ENCODE measurements at places on chromosomes 7 and 10.

DNA sequence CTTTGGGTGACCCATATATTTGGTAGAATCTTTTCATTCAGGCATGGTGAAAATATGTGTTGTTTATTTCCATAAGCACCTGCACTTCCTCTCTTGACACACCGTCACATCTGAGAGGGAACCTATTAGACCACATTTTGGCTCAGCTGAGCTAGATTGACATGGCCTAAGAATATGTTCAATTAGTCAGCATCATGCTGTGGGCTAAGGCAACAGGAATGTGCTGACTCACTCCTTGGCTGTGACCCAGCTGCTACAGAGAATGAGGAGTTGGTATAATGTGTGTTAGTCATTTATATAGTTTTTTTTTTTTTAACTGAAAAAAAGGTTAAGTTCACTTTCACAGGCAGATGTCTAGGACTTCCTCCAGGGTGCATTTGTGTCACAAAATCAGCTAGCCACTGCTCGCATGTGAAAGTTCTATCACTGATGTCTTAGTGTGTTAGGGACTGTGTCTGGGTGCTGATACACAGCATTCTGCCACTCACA is 180.6 kb downstream of the SEMA3E start:
- peak; percentile 95 for DNase-seq

DNA sequence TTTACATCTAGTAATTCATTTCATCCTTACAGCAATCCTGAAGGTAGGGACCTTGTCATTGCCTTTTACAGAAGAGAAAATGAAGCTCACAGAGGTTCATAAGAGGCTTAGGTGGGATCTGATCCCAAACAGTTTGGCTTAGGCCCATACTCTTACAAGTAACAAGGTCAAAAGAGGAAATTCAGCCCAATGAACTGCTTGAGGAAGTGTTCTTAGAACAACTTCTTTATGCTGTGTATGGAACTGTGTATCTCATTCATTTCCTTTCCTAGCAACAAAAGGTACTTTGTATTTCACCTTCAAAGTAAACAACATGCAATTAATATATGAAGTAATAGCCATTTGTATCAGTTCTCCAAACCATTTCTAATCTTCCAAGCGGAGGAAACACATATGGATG is 79.3 kb downstream of the AVL9 start:
- no peak for DNase-seq

GRCh38 chr10:70967591-70968587 is 79.5 kb upstream of the PCBD1 start:
- peak; percentile 22 for DNase-seq

GRCh38 chr10:110837418-110838171 is 34.1 kb upstream of the PDCD4 start:
- no peak for DNase-seq

GRCh38 chr7:78516450-78516849 is 717.9 kb downstream of the PHTF2 start:
- no peak for DNase-seq

GRCh38 chr10:108250936-108251620 is 1086.6 kb upstream of the SORCS1 start:
- peak; percentile 76 for DNase-seq

DNA sequence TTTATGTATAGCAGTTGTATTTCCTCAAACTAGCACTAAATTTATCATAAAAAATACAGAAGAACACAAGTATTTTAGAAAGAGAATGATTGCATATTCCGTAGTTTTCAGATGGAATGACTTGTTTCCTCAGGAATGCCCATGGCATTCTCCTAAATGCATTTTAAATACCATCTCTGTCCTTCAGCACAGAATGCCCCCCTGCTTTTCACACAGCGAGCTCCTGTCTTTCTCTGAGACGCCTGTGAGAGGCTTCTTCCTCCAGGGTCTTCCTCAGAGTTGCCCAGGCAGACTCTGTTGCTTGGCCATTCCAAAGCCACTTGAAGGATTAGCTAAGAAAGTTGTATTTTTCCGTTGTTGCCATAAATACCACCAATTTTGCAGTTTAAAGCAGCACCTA is 10.1 kb downstream of the LANCL2 start:
- no peak for DNase-seq

- no peak for DNase-seq
Measured at GRCh38 chr7:35755711-35756110, 45.1 kb upstream of the SEPTIN7 start.

DNA sequence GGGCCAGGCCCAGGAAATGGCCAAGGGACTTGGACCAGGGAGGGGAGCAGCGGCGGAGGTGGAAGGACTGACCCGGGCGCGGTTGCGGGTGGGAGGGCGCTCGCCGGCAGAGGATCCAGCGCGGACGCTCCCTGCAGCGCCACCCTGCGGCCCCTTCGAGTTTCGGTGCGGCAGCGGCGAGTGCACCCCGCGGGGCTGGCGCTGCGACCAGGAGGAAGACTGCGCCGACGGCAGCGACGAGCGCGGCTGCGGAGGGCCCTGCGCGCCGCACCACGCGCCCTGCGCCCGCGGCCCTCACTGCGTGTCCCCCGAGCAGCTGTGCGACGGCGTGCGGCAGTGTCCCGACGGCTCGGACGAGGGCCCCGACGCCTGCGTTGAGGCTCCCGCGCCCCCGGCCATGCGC is 16.8 kb upstream of the ZNF467 start:
- DNase-seq = peak; percentile 77

DNA sequence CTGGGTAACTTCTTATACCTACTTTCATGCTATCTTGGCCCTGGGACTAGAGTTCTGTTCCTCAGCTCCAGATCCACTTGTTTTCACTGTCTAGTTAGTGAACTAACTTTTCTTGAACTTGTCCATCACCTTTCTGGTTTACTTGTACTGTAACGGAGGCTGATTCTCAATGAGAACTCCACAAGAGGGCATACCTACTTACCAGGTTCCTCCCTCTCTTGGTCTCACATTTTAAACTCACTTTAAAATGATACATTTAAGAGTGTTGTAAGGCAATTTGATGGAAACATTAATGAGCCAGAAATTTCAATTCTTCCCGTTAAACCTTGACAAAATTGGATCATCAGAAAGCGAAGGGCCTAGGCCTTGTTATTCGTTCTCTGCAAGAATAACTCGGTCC is 111.6 kb downstream of the MAGI2 start:
- no peak for DNase-seq

DNA sequence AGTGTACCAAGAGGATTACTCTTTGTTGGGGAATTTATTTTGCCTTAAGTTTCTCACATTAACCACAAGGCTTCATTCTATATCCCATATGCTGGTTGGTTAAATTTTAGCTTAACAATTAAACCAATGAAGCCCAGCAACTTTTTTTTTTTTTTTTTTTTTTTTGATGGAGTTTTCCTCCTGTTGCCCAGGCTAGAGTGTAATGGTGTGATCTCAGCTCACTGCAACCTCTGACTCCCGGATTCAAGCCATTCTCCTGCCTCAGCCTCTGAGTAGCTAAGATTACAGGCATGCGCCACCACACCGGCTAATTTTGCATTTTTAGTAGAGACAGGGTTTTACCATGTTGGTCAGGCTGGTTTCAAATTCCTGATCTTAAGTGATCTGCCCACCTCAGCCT is 75.0 kb upstream of the MKX start:
- no peak for DNase-seq

- DNase-seq = no peak
Measured at GRCh38 chr10:17643339-17643754, 604 bp upstream of the STAM start.

GRCh38 chr10:110349831-110350230 is 45.1 kb upstream of the SMNDC1 start:
- DNase-seq = no peak

DNA sequence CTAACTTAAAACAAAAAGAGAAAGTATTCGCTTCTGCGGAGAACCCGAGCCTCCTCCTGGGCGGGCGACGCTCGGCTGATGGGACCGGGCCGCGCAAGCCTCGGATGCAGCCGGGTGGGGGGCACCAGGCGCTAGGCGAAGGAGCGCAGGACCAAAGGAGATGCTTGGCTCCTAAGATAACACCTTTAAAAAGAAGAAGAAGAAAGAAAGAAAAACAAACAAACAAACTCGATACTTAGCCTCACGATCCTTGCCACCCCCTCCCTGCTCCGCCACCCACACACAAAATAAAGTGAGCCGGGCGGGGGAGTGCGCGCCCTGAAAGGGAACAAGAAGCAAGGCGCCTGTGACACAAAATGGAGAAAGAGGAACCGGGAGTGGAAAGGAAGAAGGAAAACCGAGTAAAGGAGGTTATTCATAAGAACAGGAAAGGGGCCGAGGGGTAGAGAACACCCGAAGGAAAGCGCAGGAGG is 34.0 kb upstream of the EBLN1 start:
- DNase-seq = peak; percentile 90

- no peak for DNase-seq
Measured at GRCh38 chr10:32023264-32023663, 33.0 kb downstream of the KIF5B start.

DNA sequence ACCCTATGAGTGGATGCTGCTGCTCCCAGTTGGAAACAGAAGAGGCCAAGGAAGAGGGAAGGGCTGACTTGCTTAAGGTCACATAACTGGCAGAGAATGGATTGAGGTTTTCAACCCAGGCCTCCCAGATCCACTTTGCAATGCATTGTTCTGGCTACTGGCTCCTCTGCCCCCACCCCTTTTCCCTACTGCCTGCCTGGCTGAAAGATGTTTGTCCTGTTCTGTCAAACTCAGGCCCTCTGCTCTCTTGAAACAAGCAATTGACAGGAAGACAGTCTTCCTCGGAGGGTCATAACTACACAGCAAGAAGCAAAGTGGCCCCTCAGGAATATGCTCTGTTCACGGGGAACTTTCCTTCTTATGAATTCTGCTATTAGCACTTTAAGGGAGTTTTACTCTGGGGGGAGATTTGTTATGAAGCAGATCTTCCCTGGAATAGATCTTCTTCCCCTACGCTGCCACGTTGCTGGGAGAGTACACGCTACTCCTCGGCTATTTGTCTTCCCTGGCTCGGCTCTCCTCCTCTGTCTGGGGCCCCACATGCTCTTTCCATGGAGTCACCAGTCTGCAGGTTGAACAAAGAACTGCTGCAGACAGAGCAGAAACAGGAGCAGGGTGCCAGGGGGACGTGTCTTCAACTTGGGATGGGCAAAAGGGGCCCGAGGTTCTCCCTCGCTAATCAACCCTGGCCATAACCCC is 436.1 kb downstream of the TYW1 start:
- no peak for DNase-seq

GRCh38 chr7:155944901-155945300 is 132.6 kb upstream of the SHH start:
- no peak for DNase-seq

DNA sequence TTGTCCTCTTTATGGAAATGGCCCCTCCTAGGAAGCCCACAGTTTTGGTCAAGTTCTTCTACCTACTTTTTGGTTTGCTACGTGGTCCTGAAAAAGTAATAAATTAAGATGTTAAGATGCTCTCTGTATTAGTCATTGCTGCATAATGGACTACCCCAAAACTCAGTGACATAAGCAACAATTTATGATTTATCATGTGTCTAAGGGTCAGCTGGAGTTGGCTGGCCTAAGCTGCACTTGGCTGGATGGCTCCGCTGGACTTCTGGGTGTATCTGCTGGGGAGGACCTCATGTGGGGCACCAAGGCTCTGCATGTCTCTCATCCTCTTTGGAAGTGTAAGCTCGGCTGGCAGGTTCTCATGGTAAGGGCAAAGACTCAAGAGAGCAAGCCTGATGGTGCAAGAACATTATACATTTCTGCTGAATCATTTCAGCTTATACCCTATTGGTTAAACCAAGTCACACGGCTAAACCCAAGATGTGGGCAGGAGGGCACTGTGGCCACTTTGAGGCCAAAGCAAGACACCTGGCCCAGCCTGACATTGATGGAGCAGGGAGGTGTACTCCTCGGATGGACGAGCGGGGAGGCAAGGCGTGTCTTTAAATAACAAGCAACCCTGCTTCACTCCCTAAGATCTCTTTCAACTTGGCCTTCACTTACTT is 47.7 kb downstream of the TBXAS1 start:
- DNase-seq = no peak

- peak; percentile 12 for DNase-seq
Measured at GRCh38 chr10:103666087-103666761, 172.7 kb downstream of the NEURL1 start.

- DNase-seq = no peak
Measured at GRCh38 chr10:70328967-70329366, 45.2 kb upstream of the NPFFR1 start.

- DNase-seq = no peak
Measured at GRCh38 chr7:1968397-1969111, 264.2 kb downstream of the MAD1L1 start.

GRCh38 chr7:56199639-56200038 is 83.4 kb upstream of the NUPR2 start:
- no peak for DNase-seq

DNA sequence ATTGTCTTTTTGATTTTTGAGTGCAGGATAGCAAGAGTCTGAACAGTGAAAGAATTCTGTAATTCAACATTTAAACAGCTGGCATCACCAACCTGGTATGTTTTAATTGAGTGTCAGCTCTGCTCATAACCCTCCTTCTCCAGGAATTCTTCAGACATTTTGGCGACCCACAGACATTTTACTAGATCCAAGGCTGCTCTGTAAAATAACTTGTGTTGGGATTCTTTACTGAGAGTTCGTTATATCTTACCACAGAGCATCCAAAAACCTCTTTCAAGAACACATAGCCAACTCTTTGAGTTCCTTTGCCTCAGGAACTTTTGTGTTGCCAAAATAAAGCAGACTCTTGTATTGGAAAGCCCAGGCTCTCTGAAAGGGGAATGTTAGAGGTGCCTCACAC is 27.7 kb upstream of the SORCS3 start:
- no peak for DNase-seq

GRCh38 chr7:110839866-110840265 is 251.1 kb upstream of the LRRN3 start:
- DNase-seq = peak; percentile 2

GRCh38 chr7:78734626-78735025 is 718.8 kb downstream of the MAGI2 start:
- no peak for DNase-seq

GRCh38 chr7:45100761-45101480 is 10.6 kb downstream of the TBRG4 start:
- no peak for DNase-seq

DNA sequence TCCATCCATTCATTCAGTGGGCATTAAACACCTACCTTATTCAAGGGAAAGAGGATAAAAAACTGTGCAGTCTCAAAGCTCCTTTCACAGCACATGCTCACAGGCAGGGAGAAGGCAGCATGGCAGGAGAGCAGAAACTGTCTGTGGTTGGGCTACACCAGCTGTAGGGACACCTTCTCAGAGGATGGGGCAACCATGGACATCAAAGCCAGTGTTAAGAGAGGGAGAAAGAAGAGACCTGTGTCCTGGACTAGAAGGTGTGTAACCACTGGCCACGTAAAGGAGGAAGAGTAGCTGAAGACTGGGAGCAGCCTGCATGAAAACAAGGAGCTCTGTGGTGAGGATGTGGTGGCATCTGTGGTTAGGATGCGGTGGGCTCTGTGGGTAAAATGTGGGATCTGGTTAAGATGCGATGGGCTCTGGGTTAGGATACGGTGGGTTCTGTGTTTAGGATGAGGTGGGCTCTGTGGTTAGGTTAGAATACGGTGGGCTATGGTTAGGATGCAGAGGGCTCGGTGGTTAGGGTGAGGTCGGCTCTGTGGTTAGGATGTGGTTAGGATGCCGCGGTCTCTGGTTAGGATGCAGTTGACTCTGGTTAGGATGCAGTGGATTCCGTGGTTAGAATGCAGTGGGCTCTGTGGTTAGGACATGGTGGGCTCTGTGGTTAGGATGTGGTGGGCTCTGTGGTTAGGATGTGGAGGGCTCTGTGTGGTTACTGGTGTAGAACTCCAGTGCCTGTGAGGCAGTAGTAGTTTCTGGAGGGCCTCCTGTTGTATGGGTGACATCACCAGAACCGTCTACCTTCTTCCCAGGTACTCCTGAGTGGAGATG is 197.6 kb downstream of the WDR37 start:
- peak; percentile 58 for DNase-seq
